ENCODE measurements at places on chromosomes 12 and 14.

DNA sequence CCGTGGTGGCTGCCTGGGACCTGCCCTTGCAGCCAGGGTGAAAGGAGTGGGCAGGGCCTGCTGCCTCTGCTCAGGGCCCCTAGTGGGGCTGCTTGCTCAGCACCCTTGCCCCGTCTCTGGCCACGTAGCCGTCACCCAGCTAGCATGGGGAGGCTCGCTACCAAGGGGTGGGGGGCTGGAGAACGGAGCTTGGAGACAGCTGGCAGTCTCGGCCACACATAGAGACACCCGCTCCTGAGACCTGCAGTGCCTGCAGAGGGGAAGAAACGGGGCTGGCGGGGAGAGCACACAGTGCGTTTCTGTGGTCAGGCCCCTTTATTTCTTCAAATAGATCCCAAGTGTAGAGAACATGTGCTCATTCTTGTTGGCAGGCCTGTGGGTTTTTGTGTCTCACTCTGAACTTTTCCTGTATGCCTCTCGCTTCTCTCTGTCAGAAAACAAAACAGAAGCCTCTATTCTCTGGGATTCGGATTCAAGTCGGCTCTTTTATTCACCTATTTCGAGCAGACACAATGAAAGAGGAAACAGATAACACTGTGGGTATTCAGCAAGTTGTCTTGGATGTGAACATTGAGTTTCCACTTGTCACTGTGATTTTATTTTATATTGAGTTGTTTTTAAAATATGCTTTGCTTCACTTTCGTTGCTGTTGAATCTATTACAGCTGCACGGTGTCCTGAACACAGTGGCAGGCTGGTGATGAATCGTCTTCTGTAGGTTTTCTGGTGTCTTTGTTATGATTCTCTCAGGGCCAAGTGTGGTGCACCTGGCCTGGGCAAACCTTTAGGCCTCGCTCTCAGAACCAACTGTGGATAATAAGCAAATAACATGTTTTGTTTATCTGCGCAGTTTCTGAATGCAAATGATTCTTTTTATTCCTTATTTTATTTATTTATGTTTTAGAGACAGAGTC is 26.5 kb downstream of the PACS2 start:
- DNase-seq = no peak

GRCh38 chr12:54216797-54217661 is 28.2 kb upstream of the SMUG1 start:
- DNase-seq = peak; percentile 89

DNA sequence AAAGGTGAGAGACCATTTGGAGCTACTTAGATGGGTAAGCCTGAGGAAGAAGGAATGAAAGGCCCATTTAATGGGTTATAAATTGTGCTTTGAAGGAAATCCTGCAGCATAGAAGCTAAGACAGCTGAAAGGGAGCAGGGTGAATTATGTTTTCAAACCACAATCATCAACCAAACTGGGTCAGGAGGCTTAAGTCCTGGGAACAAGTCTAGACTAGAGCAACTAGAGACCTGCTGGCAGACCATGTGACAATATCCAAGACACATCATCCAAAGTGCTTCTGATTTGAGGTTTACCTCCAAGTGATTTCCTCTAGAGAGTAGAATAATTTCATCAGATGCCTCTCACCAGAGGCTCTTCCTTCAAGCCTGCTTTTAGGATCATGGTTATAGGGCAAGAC is 53.7 kb downstream of the MAP3K9 start:
- DNase-seq = no peak

GRCh38 chr12:29164477-29165393 is 15.7 kb downstream of the FAR2 start:
- DNase-seq = no peak

DNA sequence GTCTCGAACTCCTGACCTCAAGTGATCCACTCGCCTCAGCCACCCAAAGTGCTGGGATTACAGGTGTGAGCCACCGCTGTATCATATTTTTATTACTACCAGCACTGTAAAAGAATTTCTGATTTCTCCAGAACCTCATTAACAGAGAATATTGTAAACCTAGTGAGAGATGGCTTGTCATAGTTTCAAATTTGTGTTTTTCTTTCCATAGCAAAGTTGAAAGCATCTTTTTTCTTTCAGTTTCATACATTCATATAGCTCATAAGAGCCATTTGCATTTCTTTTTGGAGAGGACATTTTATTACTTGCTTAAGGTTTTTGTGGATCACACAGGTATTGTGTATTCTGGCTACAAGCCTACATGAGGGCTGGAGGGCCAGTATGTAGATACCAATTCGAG is 58.0 kb downstream of the MIS18BP1 start:
- DNase-seq = no peak

- no peak for DNase-seq
Measured at GRCh38 chr14:70019695-70020094, 140.5 kb downstream of the SMOC1 start.

DNA sequence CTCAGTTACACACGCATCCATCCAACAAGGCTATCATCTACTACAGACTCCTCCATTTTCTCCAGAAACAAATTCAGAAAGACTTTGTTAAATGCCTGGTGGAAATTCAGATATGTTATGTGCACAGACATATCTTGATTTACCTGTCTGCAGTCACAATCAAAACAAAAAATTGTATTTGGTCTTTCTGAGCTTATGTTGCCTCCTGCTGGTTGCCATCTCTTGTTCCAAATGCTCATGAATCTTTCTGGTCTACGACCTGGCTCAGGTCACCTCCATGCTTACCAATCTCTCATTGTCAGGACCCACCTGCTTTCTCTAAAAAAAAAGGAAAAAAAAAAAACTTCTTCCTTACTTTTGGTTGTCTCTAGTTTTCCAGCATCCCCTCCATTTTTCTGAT is 169.2 kb upstream of the PLXNC1 start:
- DNase-seq = no peak

DNA sequence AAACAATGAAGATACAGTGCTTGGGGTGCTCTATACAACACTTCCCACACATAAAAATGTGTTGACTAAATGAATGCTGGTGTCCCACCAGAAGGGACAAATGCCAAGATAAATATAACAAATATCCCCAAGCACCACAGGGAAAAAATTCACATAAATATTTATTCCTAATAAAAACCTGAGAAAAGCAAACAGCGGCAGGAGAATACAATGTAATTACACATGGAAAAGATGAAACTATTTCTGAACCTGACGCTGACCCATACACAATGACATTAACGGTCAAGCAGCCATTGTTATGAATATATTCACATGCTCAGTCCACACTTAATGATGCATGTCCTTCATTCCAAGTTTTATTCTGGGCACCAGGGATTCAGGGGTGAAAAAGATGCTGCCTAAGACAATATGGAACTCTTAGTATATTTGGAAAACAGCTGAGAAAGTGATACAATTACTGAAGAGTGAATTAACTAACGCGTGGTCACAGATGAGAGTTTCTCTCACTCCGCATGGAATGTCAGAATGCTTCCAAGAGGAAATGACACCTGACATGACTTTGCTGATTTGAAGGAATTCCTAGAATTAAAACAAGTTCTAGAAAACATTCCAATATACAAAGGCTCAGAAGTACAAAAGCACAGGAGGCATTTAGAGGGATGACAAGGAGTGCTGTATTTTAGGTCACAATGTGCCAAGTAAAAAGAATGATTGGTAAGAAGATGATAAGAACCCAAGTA is 27.9 kb upstream of the PTPRR start:
- DNase-seq = no peak

DNA sequence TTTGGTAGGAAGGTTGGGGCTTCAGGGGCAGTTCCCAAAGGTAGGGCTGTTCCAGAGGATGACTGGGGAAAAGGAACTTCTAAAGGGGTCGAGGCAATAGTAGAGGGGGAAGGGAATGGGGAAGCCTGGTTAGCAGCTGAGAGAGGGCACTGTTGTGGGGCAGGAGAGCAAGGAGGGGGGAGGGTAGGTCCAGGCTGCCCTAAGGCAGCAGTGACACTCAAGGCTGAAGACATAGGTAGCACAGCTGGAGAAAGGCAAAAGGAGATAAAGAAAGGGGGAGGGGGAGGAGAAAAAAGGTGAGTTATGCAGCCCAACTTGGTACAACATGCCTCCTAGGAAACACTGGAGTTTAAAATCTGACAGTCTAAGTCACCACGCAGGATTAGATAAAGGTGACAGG is 3.9 kb downstream of the NACA start:
- no peak for DNase-seq

DNA sequence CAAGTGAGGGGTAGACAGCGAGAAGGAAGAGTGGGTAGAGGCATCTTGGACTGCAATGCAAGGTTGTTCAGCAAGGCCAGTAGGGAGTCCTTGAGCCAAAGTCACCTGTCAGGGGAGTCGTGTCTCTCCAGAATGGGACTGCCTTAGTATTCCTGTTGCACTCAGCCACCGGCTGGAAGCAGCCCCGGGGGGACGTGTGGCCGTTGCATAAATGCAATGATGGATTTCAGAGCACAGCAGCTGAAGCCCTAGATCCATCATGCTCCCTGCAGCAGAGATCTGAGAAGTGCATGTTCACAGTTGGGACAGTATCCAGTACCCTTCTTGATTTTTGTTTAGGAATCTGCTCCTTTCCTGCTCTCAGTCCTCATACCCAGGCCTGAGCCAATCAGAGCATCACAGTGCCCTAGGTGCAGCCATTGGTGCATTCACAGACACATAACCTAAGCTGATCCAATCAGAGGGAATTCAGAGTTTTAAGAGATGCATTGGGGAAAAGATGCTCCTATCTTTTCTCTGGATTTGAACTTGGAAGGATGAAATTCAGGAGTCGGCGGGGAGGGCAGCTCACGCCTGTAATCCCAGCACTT is 62.9 kb downstream of the HSPB8 start:
- DNase-seq = no peak

DNA sequence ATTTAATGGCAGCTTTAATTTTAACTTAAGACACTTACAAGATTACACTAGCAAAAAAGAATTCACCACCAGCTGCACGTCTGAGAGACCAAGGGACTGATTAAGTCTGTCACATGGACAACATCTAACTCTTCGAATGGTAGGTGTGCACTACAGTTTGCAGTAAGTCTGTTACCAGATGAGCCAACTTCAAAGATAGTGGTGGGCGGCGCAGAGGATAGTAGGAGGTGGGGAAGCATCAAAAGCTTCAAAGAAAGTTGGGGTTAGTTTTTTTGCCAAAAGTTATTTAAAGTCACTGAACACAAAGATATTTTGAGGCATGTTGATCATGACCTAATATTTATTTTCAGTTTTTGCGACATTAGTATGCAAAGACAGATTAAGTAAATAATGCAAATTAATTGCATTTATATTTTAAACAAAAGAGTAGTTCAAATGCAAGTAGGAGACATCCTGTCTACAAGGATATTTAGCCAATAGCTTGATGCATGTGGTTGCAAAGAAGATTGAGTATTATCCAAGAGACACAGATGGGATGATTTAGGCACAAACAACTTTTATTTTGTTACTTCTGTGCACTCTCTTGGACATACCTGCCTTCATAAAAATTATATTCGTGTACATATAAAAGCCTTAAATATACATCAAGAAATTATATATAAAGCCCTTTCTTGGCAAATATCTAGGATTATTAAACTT is 327.7 kb downstream of the BMP4 start:
- DNase-seq = no peak

- no peak for DNase-seq
Measured at GRCh38 chr12:58095002-58095401, 153.6 kb downstream of the ATP23 start.

- no peak for DNase-seq
Measured at GRCh38 chr14:49303946-49304516, 282.1 kb downstream of the RPS29 start.

- no peak for DNase-seq
Measured at GRCh38 chr12:100995771-100996170, 201.2 kb downstream of the ANO4 start.

- DNase-seq = no peak
Measured at GRCh38 chr14:100804558-100805309, 21.2 kb upstream of the MEG3 start.

- peak; percentile 86 for DNase-seq
Measured at GRCh38 chr12:89707703-89708564, 704 bp downstream of the ATP2B1 start.

DNA sequence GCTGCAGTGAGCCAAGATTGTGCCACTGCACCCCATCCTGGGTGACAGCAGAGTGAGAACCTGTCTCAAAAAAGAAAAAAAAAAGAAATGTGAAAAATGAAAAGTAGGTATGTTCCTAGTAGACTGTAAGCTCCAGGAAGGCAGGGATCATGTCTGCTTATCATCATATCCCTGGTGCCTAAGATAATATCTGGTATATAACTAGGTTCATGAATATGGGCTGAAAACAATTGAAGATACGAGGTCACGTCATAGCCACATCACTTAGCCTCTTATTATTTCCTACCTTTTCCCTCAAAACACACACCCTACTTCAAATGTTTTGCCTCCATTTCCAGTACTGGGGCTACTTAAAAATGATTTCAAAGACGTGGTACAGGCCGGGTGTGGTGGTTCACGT is 3.0 kb downstream of the POU6F1 start:
- no peak for DNase-seq

DNA sequence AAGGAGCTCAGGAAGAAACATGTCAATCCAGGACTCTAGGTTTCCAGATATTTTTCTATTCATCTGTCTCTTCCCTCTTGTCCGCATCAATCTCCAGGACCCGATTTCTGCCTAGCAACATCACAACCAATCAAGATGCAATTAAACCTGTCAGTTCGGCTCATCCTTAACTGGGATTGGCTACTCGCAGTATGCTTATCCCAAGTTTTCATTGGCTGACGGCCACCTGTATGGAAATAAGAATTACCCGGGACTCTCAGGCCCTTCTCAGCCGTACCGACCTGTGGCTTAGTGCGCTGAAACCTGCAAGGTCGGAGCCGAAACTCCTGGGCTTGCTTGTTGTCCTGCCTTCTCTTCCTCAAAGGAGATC is 20.4 kb upstream of the ATP5MC2 start:
- DNase-seq = no peak

- no peak for DNase-seq
Measured at GRCh38 chr12:24778486-24779304, 170.2 kb downstream of the BCAT1 start.

- no peak for DNase-seq
Measured at GRCh38 chr12:107782067-107782466, 7.6 kb downstream of the ASCL4 start.

GRCh38 chr12:124648710-124649384 is 81.4 kb upstream of the NCOR2 start:
- no peak for DNase-seq

- no peak for DNase-seq
Measured at GRCh38 chr14:54200726-54201125, 196.1 kb upstream of the CDKN3 start.

DNA sequence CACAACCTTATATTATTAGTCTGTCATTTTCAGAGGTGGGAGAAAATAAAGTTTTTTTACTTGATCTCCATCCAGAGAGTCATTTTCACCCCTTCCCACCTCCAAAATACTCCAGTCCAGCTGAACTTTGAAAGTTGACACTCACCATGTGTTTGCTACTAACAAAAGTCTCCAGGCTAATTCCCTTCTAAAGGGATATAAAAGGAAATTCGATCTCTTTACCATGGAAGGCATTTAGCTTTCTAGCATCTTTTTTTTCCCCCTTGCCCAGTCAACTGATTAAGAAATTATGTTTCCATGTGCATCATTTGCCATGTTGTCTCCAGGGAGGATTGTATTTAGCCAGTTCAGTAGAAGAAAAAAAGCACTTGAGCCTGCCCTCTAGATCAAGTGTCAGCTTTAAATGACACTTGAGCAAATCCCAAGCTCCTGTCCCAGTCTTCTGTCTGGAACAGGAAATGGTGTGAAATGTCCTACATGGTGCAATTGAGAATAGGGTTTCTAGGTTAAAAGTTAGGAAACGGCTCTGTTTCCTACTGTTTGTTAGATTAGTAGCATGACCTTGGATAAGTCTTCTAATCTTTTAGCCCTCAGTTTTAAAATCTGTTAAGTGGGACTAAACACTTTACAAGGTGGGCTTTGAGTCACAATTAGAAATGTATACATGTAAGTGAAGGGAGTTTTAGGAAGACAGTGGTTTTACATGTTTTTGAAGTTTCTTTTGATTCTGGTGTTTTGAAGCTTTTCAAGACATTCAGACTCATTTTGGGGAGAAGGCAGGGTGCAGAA is 67.2 kb downstream of the GNS start:
- DNase-seq = no peak
